ENCODE measurements at places on chromosomes 11 and 22.

- no peak for DNase-seq
Measured at GRCh38 chr11:70872299-70872698, 380.1 kb downstream of the SHANK2 start.

DNA sequence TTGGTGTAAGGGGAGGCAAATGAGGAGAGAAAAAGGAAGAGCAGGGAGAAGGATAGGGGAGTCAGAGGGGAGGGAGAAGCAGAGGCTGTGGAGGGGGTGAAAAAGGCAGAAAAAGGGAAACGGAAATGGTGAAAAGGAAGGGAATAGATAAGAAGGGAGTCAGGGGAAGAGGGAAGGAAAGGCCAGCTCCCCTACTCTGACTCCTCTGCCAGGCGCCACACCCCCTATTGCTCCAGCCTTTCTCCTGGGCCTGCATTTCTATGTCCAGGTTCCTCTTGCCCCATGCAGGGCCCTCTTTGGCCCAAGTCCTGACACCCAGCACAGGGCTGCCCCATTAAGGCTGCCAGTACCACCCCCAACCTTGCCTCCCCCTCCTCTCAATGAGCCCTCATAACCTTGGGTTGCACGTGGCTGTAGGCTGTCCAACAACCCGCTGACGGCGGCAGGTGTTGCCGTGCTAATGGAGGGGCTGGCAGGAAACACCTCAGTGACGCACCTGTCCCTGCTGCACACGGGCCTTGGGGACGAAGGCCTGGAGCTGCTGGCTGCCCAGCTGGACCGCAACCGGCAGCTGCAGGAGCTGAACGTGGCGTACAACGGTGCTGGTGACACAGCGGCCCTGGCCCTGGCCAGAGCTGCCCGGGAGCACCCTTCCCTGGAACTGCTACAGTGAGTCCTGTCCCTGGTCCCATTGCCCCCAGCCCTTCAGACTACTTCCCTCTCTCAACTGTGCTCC, 3.4 kb upstream of the NHERF4 start:
- DNase-seq, result no peak

GRCh38 chr11:76672431-76673175, 2.1 kb upstream of the LRRC32 start:
- DNase-seq, result peak; percentile 48

DNA sequence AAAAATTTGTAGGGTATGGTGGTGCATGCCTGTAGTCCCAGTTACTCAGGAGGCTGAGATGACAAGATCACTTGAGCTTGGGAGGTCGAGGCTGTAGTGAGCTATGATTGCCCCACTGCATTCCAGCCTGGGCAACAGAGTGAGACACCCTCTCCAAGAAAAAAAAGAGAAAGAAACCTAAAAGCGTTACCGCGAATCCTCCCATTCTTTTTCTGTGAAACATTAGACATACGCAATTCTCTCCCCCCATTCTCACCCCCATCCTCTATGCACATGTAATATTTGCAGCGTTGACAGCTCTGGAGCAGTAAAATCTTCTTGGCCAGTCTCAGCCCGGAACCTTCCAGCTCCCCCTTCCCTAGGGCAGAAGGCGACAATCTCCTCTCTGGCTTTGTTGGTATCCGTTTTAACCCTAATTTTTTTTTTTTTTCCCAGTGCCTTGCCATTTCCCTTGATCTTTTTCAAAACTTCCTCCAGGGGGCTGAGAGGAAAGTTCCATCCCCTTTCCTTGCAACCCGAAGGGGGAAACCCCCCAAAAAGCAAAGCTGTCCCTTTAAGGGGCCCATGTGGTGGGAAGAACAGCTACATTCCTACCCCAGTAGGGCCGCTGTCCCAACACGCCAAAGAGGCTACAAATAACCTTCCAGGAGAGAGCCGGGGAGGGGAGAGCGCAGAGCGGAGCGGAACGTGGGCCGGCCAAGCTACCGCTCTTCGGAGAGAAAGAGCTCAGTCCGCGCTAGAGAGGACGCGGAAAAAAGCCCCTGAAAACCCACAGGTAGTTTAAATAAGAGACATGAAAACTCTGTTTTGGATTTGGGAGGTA, 1.9 kb downstream of the LRP4 start:
- peak; percentile 9 for DNase-seq

GRCh38 chr22:25134028-25134427, 65.6 kb upstream of the CRYBB3 start:
- no peak for DNase-seq

GRCh38 chr11:58567889-58568512, 7.7 kb downstream of the LPXN start:
- peak; percentile 82 for DNase-seq

DNA sequence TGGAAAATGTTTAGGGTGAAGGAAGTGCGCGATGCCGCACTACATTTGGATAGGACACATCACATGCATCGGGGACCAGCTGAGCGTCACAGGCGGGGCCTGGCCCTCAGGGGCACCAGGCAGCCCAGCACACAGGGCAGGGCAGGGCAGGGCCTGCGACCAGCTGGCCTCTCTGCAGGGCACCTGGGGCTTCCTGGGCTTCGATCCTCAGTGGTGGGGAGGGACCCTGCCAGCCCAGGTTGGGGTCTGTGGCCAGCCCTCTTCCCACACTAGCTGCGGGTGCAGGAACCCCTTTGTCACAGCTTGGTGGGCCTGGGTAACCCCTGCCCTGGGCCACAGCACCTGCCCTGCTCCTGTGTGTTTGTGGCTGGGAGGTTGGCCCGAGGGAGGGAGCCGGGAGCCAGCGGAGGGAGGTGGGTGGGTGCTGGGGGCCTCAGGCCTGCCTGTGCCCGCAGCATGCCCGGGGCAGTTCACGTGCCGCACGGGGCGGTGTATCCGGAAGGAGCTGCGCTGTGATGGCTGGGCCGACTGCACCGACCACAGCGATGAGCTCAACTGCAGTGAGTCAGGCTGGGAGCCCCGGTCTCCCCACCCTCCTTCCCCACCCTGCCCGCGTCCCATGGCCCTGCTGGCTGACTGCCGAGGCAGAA, 37.9 kb downstream of the ST14 start:
- no peak for DNase-seq

DNA sequence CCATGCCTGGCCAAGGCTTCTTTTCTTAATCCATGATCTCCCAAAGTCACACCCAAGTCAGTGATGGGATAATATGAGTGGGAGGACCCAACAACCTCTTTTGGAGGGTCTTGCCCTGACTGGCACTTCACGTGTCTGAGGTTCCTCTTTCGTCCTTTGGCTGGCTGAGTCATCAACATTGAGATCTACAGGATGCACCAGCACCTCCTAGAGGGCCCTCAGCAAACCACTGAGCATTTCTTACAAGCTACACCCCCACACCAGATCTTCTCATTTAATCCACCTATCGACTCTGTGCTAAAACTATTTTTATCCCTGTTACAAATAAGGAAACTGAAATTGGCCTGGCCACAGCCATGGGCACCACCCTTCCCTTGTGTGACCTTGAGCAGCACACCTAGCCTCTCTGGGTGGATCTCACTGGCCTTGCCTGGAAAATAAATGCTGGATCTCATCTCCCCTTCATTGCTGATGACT, 63.4 kb downstream of the FLI1 start:
- DNase-seq, result peak; percentile 77

GRCh38 chr22:46775850-46776826, 13.7 kb downstream of the TBC1D22A start:
- DNase-seq, result no peak
